ENCODE measurements at places on chromosomes 7 and 10. TPM values are rescaled to one million over a fixed set of nuclear protein-coding genes. Genes with fewer than 3 reads are reported as not detected.

DNA sequence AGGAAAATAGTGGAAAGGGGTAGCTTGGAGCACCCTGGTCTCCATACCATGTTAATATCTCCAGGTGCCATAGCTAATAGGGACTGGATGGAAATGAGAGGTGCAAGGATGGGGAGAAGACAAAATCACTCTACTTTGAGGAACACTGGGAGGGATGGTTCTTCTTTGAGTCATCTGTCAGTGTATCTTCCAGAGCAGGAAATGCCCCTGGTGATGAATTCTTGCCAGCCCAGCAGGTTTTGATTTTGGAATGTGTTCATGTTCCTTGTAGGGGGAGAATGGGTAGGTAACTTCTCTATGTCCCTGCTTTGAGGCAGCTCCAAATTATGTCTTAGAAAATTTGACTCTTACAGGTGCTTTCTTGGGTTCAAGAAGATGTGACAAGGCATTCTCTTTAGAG is 177.0 kb upstream of the GLI3 start:
- no peak overlapping the region for H3K27ac ChIP-seq
- no peaks in the 10 kb centered on the region for H3K36me3 ChIP-seq
- DNase-seq, result no peak
- peaks cover 15% of the 10 kb centered on the region for H3K27me3 ChIP-seq

GRCh38 chr10:24777196-24777595 is 53.5 kb upstream of the ARHGAP21 start:
- no peaks in the 10 kb centered on the region for H3K4me1 ChIP-seq
- no peaks in the 10 kb centered on the region for H3K36me3 ChIP-seq
- H3K27me3 ChIP-seq, result no peaks in the 10 kb centered on the region
- no peak overlapping the region for H3K4me3 ChIP-seq
- no peak overlapping the region for H3K27ac ChIP-seq

DNA sequence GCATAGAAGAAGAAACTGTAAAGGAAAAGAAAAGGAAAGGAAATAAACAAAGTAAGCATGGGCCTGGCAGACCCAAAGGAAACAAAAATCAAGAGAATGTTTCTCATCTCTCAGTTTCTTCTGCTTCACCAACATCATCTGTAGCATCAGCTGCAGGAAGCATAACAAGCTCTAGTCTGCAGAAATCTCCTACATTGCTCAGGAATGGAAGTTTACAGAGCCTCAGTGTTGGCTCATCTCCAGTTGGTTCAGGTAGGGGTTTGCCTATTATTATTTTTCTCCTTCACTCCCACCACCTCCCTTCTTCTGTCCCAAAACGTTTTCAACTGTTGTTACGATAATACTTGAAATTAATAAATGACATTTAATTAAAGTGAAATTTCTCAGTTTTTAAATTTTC is 139.6 kb downstream of the MLLT10 start:
- DNase-seq, result no peak
- H3K4me3 ChIP-seq, result no peak overlapping the region
- H3K36me3 ChIP-seq, result no peaks in the 10 kb centered on the region
- no peaks in the 10 kb centered on the region for H3K4me1 ChIP-seq
- H3K27ac ChIP-seq, result no peak overlapping the region

GRCh38 chr10:112409755-112410154 is 35.8 kb downstream of the ACSL5 start:
- H3K27ac ChIP-seq, result no peak overlapping the region
- peaks cover 26% of the 10 kb centered on the region for H3K36me3 ChIP-seq

Gene COL13A1
- 0.73 TPM for total RNA-seq

Gene AKR1E2
- 2.0 TPM for total RNA-seq

DNA sequence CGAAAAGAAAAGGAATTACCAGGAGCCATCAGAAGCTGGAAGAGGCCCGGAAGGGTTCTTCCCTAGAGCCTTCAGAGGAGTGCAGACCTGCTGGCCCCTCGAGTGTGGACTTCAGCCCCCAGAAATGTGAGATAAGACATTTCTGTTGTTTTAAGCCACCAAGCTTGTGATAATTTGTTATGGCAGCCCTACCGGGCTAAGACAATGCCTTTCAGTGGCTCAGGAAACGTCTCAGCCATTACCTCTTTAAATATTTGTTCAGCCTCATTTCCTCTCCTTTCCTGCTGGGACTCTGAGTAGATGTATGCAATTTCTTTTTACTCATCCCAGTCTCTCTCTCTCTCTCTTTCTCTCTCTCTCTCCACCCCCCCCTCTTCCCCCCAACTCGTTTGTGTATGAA is 174.7 kb upstream of the GRB10 start:
- no peak overlapping the region for H3K4me3 ChIP-seq
- peaks cover 55% of the 10 kb centered on the region for H3K4me1 ChIP-seq
- no peak for DNase-seq
- no peaks in the 10 kb centered on the region for H3K36me3 ChIP-seq
- H3K27me3 ChIP-seq, result no peaks in the 10 kb centered on the region

Gene PNLIPRP3
- total RNA-seq, result not detected

Data from PC-9 (cell line).